ENCODE measurements at places on chromosomes 12 and 14.

GRCh38 chr12:112964067-112964670, 14.2 kb upstream of the OAS2 start:
- no peak for DNase-seq

- DNase-seq = no peak
Observed at GRCh38 chr12:12230275-12230674, 36.6 kb downstream of the LRP6 start.

DNA sequence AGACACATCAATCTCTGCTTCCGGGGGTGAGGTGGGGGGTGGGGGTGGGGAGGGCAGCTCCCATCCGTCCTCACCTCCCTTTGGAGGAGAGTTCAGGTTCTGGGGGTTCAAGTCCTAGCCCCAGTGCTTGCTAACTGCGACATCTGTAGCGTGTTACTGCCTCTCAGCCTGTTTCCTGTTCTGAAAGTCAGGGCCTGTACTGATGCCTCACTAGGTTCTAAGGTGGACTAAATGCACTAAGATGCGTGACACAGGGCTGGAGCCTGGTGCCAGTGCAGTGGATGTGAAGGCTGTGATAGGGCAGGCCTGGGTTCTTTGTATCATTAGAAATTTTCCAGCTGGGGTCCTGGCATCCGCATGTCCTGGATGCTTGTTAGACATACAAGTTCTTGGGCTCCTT, 17.3 kb upstream of the TDRD9 start:
- no peak for DNase-seq

DNA sequence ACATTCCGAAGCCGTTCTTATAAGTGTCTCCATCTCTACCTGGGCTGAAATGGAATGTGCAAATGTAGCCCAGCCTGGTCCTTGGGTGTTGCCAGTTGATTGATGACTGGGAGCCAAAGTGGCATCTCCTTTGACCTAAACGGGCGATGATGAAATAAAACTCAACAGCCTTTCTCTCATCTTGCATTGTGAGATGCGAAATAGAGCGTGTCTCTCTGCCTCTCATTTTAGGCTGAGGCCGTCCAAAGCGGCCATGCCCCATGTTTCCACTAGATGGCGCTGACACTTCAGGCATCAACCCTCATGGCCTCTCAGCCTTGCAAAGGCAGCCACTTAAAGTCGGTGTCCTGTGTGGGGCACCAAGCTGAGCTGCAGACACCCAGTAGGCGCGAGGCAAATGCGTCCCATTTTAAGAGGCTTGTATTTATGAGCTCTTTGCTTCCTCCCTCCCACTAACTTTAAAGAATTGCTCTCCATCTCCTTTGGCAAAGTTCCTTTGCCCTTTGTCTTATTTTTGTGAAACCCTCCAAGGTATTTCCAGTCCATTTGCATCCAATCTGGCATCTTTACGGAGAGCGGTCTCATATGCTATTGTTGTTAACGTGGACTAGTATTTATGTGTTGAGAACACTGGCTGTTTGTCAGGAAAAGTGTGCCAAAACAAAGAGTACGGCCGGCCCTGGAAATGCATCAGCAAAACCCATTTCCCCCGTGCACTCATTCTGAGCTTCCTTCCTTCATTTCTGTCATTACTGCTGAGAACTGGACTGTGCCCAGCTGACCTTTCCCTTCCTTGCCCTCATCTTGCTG, 25.0 kb downstream of the GPRC5A start:
- DNase-seq = peak; percentile 68

DNA sequence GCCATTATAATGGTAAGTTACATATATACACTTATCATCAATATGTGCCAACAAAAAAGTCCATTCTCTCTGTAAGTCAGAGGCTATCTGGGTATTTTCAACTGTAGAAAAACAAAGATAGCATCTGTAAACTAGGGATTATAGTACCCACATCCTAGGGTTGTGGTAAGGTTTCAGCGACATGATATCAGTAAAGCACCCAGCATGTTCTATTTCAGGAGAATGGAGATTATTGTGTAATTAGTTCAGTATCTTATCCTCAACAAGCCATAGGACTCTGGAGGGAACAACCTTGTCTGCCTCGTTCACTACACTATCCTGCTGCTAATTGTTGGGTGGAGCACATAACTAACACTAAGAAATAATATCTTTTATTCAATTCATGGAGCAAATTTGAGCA, 19.7 kb upstream of the CKAP4 start:
- DNase-seq = no peak
